COR-L47 (cell line): ENCODE measurements at places on chromosomes 5 and 9.

DNA sequence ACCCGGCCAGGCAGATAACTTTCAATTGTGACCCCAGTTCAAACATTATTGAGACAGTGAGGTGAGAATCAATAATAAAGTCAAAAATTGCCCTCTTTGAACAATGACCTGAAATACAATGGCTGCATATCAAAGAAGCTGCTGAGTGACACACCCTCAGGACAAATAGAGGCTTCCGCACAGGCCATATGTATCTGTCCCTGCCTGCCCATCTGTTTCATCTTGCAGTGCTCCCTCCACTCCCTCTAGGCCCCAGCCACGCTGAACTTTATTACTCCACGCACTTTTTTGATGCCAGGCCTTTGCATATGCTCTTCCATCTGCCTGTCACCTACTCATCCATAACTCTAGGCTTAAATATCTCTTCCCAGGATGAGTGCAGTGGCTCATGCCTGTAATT is 15.9 kb upstream of the PFDN1 start:
- no peak for DNase-seq

DNA sequence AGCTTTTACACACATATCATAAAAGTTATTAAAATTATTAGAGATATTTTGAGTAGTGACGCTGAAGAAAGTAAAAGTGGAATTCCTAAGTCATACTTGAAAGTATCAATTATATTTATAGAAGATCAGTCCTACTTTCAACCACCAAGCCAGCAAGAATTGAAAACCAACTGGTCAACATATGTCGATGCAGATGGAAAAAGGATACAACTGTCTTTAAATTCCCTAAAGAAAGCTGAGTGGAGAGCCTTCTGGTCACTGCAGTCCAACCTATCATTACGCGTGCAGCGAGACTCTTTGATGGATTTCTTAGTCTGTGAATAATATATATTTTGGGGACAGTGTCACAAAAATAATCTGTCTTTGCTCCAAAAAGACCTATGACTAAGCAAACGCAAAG is 15.3 kb downstream of the MEF2C start:
- no peak for DNase-seq

DNA sequence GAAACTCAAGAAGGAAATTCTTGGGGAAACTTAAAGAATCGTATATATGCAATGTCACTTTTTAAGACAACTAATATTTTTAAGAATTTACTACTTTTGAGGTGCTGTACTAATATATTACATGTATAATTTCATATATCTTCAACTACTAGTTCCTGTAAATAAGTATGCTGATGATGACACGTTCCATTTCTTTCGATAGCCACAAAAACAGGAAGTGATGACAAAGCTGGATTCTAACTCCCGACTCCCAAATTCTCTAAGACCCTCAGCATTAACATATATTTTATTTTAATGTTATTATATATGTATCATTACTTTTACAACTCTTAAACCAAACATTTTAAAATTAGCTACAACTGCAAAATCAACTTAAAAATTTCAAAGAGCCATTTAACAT is 74.8 kb downstream of the STK32A start:
- DNase-seq: no peak

DNA sequence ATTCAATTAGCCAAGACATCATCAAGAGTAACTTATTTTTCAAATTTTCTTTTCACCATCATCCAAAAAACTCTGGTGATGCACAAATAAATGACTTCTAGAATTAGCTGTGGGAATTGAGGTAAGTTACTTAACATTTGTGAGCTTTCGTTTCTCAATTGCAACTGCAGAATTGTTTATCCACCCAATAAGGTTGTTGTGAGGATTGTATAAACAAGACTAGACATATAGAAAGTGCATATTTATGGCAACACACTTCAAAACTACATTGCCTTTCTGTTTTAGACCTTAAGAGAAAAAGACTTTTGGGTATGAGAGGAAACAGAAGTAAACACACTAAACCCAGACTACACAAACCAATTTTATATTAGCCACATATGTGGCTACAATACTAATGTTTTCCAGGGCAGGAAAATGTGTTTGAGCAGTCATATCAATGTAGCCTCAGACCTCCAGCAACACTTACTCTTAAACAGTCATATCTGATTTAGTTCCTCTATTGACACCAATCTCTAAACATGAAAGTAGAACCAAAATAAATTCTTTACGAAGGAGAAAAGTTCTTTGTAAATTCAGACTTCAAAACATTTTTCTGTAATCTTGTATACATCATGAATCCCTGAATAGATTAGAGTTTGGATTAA is 488.0 kb upstream of the CYLC2 start:
- no peak for DNase-seq

DNA sequence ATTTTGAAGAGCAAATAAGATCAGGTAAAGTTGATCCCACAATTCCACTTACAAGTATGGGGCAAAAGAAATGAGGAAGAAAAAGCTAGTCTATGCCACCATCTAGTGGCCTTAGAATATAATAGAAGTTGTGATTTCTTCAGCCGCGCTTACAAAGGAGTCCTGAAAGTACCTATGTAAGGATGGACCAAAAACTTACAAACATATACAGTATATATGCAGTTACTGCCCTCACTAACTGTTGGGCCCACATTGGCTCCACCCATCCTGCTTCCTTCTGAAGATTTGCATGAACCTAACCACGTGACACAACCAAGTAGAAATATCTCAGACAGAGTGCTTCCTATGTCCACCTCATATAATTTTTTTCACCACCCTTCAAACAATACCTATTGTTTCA is 11.7 kb upstream of the OR13D1 start:
- DNase-seq: peak; percentile 64

DNA sequence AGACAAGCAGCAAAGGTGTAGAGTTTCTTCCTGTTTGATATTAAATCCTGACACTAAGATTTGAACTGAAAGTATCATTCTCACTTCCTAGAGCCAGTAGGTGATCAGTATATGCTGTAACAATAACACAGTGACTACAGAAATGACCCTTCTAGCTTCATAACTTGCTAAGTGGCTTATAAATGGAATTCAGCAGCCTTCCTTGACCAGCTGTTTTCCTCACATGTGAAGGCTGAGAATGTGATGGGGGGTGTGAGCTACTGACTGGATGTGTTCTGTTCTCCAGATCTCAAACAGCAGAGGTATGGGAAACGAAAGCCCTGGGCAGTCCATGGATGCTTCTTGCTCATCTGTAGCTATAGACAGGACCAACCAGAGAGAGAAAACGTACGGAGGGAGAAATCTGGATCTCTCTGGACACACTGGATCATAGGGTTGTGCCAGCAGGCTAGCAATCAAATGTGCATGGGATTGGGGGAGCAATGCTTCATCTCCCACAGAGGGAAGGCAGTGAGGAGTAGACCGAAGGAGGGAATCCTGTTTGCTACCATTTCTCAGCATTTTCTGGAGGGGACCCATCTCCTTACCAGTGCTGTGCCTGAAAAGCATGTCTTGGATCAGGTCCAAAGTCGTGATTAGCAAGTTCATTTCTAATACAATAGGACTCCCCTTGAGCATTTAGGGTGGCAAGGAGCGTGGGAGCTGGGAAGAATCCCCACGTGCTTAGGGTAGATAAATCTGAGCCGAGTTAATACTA is 39.4 kb downstream of the TNFAIP8 start:
- no peak for DNase-seq

DNA sequence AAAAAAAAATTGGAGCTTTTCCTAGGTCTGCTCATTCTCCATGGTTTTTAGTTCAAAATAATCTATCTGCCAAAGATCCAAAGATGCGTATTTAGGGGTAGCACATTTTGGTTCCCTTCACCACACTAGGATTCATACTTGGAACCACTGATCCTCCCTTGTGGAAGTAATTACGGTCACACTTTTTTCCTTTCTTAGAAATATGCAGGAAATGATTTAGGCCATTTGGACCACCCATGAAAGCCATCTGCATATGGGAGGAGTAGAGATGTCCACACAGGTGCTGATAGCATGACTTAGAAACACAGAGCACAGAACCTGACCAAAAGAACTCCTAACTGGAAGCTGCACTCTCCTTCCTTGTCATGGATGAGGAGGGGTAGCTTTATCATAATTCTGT is 105.9 kb upstream of the RAI14 start:
- no peak for DNase-seq

DNA sequence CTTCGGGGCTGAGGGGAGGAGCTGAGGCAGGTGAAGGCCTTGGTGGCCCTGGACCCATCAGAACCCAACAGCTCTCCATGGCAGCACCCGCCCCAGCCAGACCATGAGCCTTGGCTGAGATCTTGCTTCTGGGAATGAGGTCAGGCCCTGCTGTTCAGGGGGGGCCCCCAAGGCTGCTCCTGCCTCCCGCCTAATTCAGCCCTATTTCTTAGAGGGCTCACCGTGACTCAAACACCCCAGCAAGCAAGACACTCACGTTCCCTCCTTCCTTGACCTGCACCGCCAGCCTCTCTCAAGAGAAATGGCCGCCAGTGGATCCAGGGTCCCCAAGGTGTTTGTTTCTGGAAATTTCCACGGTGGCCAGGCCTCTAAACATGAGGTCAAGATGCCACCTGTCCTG is 61.4 kb upstream of the PPP1R26 start:
- no peak for DNase-seq

GRCh38 chr5:74326571-74327338 is 313.8 kb downstream of the ENC1 start:
- no peak for DNase-seq

DNA sequence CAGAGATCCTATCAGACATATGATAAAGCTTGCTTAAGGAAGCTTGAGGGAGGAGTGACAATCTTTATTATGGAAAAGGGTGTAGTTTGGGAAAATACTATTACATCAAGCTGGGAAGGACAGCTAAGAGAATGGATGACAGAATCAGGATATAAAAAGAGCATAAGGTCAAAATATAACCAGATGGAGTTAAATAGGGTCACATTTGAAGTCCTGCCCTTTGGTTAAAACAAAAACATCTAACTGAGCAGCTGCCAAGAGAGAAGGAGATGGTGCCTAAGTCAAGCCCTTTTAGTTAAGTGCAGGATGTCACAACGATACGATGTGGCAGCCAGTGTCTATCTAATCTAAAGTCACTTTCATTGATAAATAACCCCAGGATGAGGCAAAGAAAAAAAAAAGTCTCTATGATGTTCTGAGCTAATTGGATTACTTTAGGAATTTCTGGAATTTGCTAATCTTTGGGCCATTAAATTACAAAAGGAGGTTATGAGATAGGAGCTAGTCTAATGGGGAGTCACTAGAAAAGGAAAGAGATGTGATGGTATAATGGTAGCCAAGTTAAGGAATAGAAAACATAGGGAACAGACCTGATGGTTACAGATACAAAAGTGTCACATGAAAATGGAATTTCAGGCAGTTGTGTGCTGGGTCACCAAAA is 365.2 kb downstream of the PDE4D start:
- DNase-seq: no peak

DNA sequence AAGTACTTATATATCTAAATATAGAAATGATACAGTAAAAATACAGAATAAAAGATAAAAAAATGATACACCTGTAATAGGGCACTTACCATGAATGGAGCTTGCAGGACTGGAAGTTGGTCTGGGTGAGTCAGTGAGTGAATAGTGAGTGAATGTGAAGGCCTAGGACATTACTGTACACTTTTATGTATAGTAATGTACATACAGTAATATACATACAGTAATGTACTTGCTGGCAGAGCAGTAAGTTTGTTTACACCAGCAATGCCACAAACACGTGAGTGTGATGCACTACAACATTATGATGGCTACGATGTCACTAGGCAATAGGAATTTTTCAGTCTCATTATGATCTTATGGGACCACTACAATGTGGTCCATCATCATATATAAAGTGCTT is 34.2 kb downstream of the SUSD1 start:
- DNase-seq: no peak

DNA sequence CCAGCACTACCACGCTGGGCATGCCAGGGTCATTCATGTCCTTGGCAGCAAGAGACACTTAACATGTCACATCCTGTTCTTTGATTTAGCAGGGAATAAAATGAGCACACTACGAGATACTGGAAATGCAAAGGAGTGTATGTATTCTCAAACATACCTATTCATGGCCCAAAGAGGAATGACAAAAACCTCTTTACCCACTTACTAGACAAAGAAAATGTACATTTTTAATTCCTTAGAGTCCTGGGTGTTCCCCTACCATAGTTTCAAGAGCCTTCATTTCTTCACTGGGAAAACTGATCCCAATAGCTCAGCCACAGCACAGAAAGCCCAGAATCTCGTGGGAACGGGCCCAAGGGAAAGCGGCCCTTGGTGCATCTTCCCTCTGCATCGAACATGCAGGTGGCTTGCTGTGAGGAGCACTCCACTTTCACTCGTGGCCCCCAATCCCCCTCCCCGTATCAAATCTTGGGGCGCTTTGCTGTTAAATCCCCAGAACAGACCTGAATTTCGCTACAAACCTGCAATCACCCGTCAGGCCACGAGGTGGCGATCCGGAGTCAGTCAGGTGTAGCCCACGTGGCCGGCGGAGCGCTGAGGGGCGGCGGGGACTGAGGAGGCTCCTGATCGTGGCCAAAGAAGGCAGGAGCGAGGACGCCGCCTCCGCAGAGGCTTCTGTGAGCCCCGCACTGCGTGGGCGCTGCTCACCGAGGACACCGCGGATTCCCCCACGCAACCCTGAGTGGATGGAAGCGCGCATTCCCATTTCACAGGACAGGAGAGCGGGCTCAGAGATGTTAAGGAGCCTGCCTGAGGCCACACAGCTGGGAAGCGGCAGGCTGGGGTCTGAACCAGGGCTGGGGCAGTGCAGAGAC is 91.4 kb downstream of the LMX1B start:
- DNase-seq: peak; percentile 75

GRCh38 chr5:16137177-16137576 is 42.4 kb downstream of the MARCHF11 start:
- no peak for DNase-seq

GRCh38 chr5:12876541-12877298 is 972.5 kb upstream of the CTNND2 start:
- DNase-seq: no peak

- no peak for DNase-seq
Observed at GRCh38 chr9:33800886-33801285, 5.5 kb downstream of the PRSS3 start.

DNA sequence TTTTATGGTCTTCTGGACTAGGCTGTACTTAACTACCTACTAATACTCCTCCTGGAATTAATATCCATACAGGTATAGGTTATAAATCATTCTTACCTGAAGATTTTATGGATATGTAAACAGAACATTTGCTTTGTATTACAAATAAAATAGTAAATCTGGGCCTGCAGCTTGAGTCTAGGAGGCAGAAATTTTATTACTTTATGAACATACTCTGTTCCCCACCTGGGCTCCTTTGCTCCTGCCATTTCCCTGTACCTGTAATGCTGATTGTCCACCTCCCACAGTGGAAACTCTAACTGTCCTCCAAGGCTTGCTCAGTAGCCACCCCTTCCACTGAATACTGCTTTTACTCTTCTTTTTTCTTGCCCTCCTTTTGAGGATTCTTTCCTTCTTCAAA is 108.0 kb downstream of the PAM start:
- DNase-seq: no peak
